Vagina (tissue), 2 donors: ENCODE measurements at places on chromosomes 12 and 14.

- no peak for DNase-seq
Measured at GRCh38 chr12:118694128-118694775, 287.1 kb upstream of the SRRM4 start.

DNA sequence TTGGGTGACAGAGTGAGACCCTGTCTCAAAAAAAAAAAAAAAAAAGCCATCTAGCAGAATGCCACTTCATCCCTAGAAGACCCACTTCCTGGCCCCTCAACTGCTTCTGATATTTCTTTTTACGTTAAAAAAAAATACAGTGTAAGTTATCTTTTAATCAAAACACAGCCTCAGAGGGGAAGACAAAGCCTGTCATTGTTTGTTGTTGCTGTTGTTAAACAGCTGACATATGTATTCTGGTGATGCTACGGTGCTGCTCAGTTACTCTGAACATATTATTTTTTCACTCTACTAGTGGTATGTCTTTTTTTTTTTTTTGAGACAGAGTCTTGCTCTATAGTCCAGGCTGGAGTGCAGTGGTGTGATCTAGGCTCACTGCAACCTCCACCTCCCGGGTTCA, 75.4 kb downstream of the PAPLN start:
- DNase-seq: no peak

- no peak for DNase-seq
Measured at GRCh38 chr14:29645117-29645516, 282.5 kb downstream of the PRKD1 start.

- DNase-seq: no peak
Measured at GRCh38 chr12:107447336-107447735, 238.3 kb upstream of the PWP1 start.

DNA sequence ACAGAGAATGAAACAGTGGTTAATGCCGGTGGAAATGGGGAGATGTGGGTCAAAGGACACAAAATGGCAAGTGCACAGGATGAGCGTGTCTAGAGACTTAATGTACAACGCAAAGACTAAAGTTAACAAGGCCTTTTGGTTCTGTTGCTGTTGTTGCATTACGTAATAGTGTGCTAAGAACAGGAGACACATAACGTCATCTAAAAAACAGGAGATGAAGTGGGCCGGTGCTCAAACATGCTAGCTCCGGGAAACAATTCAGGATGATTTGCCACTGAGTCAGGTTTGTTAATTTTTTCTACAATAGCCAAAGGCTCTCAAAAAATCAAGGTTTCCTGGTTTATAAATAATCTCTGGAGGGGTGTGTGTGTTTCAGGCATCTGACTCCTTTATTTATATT, 55.5 kb downstream of the ETV6 start:
- no peak for DNase-seq

DNA sequence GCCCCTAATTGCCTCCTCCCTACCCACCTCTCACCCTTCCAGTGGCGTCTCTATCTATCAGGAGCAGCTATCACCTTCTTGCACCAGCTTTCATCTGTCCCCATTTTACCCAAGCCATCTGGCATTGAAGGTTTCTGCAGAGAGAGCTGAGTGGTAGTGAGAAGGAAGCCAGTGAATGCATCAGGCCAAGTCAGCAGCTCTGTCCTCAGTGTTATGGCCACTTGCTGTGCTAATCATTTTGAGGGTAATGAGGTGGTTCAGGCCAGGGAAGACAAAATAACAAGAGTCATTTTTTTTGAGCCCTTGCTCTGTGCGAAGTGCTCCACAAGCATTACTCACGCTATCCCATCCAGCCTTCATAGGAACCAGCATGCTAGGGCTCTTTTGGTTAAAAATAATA, 164.7 kb downstream of the SUDS3 start:
- DNase-seq: no peak

GRCh38 chr14:20681348-20682126, 2.8 kb upstream of the RNASE4 start:
- peak; percentile 98 for DNase-seq

DNA sequence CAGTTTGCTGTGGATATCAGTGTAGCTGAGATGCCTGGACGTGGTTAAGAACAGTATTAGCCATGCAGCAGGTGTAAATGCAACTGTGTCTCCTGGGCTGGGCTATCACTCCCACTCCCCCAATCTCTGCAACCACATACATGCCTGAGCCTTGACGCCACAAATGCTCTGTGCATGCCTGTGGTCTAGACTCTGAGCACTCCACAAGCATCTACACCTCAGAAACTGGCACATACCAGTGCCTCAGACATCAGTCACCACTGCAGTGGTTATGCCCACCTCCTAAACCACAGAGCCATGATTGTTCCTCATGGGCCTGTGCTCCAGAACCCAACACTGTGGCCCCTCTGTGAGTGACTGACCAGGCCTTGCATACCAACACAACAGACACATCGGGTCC, 226.8 kb upstream of the ALG10 start:
- no peak for DNase-seq

- DNase-seq: no peak
Measured at GRCh38 chr12:29277231-29277630, 103.7 kb downstream of the ERGIC2 start.

DNA sequence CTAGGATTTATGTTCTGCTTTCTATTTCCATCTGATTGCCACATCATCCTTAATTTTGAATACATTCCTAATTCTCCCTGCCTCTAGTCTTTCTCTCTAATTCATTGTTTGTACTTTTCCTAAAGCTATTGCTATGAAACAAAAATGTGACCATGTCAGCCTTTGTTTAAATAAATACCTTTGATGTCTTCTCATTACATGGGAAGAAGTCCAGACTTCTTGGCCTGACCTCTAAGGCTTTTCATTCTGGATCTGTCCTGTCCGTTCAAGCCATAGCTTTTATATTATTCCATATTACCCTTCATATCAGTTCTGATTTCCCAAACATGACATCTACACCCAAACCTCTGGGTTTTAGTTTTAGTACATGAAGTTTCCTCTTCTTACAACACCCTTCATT, 91.4 kb downstream of the CDK17 start:
- DNase-seq: no peak

DNA sequence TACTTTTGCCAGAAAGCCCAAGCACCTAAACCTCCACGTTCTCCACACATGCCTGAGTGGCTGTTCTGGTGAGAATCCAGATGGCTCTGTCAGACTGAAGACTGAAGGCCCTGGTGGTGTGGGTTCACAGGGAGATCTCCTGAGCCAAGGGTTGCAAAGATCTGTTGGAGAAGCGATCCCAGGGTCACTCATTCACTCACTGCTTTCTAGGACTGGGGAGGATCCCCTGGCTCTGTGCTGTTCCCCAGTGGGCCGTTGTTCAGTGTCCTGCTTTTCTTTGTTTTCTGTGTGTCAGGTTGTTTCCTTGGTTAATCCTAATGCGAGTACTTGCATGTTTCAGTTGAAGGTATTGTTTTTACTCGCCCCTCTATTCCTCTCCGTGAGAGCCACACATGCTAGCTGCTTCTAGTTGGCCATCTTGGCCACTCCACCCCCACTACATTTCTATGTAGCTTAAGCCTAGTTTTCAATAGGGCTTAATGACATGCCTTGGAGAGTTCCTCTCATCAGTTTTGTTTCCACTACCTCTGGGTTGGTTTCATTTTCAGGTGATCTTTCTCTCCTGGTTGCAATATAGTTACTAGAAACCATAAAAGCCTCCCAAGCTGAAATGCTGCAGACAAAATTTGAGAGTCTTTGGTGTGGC, 144.5 kb upstream of the SLC38A2 start:
- no peak for DNase-seq

DNA sequence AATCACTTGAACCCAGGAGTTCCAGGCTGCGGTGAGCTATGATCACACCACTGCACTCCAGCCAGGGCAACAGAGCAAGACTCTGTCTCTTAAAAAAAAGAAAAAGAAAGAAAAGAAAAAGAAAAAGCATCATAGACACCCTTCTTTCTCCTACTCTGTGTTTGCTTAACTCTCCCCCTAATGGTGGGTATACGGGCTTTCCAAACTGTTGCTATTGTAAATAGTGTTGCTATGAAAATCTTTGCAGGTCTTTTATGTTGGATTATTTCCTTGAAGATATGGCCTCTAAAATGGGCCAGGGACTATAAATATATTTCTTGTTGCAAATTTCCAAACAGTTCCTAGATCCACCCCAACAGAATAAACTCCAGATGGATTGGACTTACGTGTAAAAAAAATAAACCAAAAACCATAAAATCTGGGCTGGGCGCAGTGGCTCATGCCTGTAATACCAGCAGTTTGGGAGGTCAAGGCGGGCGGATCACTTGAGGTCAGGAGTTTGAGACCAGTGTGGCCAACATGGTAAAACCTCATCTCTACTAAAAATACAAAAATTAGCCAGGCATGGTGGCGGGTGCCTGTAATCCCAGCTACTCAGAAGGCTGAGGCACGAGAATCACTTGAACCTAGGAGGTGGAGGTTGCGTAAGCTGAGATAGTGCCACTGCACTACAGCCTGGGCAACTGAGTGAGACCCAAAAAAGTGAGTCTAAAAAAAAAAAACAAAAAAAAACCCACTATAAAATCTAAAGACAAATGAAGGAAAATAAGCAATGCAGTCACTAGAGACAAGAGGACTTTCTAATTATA, 25.9 kb downstream of the NFKBIA start:
- DNase-seq: no peak

- DNase-seq: no peak
Measured at GRCh38 chr12:101018540-101018939, 191.5 kb downstream of the SLC5A8 start.

DNA sequence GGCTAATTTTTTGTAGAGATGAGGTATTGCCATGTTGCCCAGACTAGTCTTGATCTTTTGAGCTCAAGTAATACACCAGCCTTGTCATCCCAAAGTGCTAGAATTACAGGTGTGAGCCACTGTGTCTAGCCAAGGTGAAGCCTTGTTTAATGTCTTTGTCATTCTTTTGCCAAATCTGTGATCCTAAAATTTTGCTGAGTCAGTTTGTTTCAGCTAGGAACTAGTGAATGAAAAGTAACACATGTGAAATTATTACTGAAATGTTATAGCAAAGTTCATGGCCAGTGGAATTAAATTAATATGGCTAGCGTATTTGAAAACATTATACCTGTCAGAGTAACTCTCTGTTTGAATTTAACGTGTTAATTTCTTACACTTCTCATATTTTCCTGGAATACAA, 26.5 kb upstream of the EPS8 start:
- DNase-seq: no peak

DNA sequence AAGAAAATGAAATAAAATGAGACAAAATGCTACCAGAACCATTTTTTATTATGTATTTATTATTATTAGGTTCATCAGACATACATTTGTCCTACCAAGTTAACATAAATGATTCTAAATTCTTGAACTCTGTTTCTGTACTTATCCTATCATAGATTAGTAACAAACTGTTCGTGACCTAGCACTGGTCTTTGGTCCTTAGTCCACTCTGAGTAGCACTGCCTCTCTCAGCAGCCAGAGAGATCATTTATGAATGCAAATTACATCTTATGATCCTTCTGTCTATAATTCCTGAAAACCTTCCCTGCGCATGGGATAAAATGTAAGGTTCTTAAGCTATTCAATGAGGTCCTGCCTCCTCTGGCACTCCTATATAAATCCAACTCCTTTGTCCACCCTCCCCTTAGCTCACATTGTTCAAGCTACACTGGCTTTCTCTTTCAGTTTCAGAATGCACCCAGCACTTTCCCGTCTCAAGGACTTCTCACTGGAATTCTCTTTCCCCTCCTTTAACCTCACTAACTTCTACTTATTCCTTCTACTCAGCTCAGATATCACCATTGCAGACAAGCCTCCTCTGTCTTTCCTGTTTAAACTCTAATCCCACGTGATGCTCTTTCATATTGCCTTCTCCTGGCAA, 17.1 kb downstream of the PDZRN4 start:
- no peak for DNase-seq

DNA sequence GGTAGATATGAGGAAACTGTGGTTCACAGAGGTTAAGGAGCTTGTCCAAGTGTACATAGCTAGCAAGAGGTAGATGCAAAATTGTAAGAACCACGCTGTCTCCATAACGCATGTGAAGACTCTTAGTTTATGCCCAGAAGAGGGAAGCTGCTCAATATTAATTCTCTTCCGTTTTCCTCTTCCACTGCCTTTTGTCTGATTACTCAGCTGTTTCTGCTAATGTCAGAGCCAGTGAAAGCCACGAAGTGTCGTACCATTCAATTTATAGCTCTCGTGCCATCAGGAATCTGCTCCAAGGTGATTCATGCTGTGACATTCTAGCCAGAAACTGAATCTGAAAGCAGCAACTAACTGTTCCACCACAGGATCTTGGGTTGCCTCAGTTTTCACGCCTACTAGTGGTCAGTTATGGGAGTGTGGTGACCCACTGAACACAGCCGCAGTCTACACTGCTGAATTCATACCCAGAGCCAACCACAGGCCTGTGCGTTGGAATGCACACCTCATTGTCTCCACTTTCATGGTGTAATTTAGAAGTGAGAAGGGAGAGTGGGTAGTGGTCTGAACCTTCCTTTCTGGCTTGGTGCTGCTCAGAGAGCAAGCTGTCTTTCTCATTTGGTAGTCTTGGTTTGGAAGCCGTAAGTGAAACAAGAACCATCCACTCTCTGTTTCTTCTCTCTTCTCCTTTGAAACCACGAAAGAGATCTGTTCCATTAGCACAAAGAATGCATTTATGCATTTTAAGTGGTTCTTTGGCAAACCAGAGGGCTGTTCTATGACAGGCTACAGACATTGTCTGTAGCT, 74.2 kb upstream of the NAP1L1 start:
- DNase-seq: no peak

DNA sequence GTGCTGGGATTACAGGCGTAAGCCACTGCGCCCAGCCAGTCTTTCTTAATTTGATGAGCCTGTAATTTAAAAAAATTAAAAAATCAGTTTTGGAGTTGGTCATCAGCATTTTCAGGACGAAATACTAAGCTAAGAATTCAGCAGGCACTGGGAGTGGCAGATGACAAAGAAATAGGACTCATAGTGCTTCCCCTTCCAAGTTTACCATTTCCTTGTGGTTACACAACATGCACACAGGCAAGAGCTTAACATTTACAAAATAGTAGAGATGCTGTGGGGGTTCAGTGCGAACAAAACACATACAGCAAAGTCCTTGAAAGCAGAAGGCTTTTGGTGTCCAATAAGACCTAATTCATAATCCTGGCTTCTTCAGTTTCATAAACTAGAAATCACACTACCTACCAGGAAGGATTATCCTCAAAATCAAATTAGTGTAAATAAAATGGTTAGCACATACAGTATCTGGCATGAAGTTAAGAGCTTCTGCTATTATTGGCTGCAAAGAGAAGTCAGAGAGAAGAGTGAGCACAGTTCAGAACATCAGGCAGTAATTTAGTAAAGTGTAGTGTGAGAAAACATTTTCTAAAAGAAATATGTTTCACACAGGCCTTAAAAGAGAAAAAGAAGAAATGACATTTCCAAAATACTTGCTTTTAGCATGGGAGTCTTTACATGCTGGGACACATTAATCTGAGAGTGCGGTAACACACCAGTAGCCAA, 22.2 kb upstream of the KIF21A start:
- DNase-seq: no peak
